M059J (cell line): ENCODE measurements at places on chromosomes 12 and 14. TPM values are rescaled to one million over a fixed set of nuclear protein-coding genes. Genes with fewer than 3 reads are reported as not detected.

- no peak for DNase-seq
Observed at GRCh38 chr14:99507860-99508640, 26.8 kb downstream of the CCNK start.

The B4GALNT1 gene
- total RNA-seq, result 21.6 and 43.3 TPM in 2 replicates

DNA sequence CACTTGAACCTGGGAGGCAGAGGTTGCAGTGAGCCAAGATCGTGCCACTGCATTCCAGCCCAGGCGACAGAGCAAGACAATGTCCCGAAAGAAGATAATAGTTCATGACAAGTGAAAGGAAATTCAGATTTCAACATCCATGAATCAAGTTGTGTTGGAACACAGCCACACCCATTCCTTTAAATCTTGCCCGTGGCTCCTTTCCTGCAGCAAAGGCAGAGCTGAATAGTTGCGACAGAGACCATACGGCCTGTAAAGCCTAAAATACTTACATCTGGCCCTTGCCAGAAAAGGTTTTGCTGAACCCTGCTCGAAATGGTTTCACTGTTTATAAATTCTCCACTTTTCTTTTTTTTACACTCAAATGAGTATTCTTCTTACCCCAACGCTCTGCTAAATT, 17.7 kb upstream of the ITPK1 start:
- peak; percentile 41 for DNase-seq

DNA sequence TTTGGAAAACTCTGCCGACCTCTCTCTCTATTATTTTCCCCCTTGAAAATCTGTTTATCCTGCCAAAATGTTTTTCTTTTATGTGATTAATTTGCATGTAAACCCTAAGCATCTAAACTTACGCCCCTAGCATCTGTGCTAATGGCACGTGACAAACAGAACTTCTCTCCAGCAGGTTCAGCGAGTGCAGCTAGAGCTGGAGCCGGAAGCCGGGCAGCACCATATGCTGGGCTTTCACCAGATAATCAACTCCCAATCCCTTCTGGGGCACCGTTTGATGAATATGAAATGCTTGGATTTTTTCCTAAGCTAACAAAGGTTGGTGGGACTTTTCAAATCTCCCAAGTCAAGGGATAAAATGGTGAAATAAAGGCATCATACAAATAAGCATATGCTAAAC, 667.5 kb upstream of the TMEM132C start:
- no peak for DNase-seq

DNA sequence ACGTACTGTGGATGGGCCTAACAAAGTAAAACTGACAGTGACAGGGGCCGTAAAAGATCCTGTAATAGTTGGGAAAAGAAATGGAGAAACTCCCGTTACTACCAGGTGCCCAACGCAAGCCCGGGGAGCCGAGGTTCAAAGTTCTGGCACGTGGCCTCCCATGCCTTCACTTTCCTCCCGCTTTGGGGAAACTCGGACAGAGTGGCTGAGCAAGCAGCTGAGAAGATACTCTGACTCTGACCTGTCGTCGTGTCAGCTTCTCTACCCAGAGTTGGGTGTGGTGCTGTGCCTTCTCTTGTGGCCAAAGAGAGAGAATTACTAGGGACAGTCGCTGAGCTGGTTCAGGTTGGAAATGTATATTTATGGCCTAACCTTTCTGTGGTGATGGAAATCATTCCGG, 1.7 kb downstream of the B4GALNT3 start:
- no peak for DNase-seq

DNA sequence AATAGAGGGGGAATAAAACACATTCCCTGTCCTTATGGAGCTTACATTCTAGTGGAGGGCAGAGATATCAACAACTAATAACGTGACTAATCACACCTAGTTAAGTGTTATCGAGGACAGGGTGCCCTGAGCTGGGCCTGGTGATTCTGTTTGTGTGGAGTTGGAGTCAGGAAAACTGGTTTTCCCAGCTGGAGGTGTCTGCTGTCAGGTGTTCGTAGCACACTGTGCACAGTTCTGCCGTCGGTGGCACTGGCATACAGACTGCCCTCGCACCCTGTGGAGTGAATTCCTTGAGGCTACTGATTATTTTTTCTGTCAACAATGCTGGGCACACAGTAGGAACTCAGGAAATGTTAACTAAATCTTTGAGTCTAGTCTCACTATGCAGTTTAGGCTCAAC, 900 bp upstream of the MTERF2 start:
- no peak for DNase-seq

The PTPRB gene
- total RNA-seq, result 1.6 and 3.4 TPM in 2 replicates

GRCh38 chr12:122503147-122503751, 2.5 kb upstream of the ZCCHC8 start:
- peak; percentile 10 for DNase-seq

The PRH2 gene
- not detected in 2 replicates for total RNA-seq

The PRH1 gene
- total RNA-seq, result 3.6 and 14.5 TPM in 2 replicates

DNA sequence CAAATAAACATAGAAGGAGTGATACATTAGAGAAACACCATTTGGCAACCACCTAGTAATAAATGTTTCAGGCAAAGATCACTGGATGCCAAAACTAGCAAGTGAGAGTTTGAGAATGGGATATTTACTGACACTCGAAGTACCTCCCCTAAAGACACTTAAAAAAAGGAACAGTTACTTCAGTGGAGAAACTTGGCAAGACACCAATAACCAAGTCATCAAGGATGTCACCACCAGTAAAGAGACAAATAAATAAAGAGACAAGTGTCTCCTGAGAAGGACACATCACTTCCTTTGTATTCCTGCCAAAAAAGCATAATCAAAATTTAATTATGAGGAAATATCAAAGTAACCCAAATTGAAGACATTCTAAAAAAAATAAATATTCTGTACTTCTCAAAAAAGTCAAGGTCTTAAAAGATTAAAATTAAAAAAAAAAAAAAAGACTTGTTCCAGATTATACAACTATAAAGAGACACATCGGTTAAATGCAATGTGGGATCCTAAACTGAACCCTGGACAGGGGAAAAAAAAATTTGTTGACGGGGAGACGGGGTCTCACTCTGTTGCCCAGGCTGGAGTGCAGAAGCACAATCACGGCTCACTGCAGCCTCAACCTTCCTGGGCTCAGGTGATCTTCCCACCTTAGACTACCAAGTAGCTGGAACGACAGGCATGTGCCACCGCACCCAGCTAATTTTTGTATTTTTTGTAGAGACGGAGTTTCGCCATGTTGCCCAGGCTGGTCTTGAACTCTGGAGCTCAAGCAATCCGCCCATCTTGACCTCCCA, 26.4 kb downstream of the TM7SF3 start:
- peak; percentile 65 for DNase-seq

The KCNK10 gene
- not detected in 2 replicates for total RNA-seq

DNA sequence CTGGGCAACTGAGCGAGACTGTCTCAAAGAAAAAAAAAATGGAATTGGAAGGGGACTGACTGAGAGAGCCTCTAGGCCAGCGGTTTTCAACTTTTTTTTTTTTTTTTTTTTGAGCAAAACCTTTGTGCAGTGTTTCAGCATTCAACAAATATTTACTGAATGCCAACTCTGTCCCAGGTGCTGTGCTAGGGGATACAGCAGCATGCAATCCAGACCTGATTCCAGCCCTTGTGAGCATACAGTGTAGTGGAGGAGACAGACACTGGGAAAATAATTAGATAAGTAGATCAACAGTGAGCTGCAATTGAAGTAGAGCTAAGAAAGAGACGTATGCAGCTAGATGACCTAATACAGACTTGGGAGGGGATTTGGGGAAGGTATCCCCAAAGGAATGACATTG, 23.8 kb upstream of the LTBP2 start:
- DNase-seq, result no peak

GRCh38 chr12:64713376-64713775, 45.8 kb downstream of the GNS start:
- no peak for DNase-seq

DNA sequence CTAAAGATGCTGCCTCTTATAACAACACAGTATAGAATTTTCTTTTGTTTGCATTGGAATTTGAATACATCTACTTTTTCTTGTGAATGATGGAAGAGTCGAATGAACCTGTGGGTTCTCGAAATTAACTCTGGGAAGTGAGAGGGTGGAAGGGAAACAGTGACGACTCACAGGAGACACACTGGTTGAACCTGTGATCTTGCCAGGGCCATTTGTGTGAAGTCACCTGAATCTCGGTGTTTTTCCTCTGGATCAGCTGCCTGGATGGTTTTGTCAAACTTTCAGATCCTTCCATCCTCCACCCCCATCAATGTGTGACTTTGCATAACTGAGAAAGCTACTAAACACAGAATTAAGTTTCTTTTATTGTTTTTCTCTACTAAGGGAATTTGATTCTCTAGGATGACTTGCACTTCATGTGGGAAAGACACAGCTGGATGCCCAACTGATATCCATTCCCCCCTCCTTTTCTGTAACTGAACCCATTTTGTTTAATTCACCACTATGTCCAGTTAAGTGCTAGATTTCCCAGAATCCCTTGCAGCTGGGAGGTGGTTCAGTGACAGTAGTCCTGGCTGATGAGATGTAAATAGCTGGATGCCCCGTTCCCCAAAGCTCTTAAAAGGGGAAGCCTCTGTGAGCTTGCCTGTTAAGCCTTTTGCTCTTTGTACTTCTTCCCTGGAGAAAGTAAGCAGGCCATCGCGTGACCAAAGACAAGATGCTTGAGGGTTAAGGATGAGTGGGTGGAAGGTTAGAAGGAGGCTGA, 6.3 kb downstream of the PPFIBP1 start:
- DNase-seq, result no peak

GRCh38 chr12:103969391-103969790, 3.7 kb downstream of the TDG start:
- DNase-seq, result peak; percentile 63

- no peak for DNase-seq
Observed at GRCh38 chr12:117147639-117148038, 42.6 kb downstream of the FBXO21 start.

DNA sequence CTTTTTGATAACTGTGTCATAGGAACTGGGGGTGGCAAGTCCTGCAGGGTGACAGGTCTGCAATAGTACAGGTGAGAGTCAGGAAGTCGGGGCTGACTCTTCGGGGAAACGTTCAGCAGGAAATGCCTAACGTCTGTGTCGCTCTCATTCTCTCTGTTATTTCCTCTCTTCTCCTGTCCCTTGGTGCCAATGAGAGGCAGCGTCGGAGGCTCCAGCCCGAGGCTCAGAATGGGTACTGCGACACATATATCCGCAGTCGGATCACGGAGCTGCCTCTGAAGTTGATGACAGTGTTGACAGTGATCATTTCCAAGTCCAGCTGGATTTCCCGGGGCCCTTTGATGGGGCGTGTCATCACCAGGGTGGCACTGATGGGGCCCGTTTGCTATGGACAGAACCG, 2.7 kb upstream of the TC2N start:
- peak; percentile 7 for DNase-seq

DNA sequence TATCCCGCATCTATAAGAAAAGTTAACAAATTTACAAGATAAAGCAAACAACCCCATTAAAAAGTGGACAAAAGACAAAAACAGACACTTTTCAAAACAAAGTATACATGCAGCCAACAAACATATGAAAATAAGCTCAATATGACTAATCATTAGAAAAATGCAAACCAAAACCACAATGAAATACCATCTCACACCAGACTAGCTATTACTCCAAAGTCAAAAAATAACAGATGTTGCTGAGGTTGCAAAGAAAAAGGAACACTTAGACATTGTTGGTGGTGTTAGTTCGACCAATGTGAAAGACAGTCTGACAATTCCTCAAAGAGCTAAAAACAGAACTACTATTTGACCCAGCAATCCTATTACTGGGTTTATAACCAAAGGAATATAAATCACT, 968.6 kb upstream of the USP15 start:
- DNase-seq, result peak; percentile 0

- DNase-seq, result no peak
Observed at GRCh38 chr12:41653386-41654326, 465.5 kb downstream of the PDZRN4 start.

DNA sequence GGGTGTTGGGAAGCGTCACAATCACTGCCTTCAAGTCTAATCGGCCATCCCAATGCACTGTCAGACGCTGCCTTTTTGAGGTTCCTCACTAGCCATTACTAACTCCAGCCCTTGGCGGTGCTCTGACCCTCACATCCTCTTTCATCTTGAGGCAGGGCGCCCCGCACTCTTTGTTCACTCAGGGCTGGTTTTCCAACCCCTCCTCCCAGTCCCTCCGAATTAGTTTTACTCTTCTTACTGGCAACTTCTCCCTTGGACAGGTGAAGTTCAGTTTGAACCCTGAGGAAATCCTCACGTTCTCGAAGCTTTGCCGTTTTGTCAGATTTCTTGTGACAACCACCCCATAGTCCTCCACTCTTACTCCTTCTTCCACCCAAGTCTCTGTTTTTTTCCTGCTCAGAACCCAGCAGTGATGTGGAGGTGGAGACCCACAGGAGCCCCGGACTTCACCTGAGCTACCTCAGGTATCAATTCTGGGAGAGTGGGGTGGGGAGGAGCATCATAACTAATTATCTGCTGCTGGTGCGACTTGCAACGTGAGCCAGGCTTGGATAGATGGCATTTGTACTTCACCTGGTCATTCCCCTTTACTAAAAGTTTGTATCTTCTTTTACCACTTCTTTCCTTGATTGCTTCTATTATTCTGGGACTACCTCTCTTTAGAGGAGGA, 757 bp downstream of the ZC3H10 start:
- no peak for DNase-seq

- peak; percentile 98 for DNase-seq
Observed at GRCh38 chr12:76611533-76611932, 52.0 kb upstream of the OSBPL8 start.

- DNase-seq, result no peak
Observed at GRCh38 chr14:95085321-95085720, 72.0 kb downstream of the DICER1 start.

The KRT71 gene
- not detected in 2 replicates for total RNA-seq

The AKAP5 gene
- 3.9 and 4.9 TPM in 2 replicates for total RNA-seq

The TPH2 gene
- total RNA-seq, result not detected in 2 replicates

- DNase-seq, result no peak
Observed at GRCh38 chr12:119672194-119672593, 4.3 kb downstream of the PRKAB1 start.

The WNT5B gene
- total RNA-seq, result 25.5 and 43.5 TPM in 2 replicates

The NPFF gene
- not detected in 2 replicates for total RNA-seq

DNA sequence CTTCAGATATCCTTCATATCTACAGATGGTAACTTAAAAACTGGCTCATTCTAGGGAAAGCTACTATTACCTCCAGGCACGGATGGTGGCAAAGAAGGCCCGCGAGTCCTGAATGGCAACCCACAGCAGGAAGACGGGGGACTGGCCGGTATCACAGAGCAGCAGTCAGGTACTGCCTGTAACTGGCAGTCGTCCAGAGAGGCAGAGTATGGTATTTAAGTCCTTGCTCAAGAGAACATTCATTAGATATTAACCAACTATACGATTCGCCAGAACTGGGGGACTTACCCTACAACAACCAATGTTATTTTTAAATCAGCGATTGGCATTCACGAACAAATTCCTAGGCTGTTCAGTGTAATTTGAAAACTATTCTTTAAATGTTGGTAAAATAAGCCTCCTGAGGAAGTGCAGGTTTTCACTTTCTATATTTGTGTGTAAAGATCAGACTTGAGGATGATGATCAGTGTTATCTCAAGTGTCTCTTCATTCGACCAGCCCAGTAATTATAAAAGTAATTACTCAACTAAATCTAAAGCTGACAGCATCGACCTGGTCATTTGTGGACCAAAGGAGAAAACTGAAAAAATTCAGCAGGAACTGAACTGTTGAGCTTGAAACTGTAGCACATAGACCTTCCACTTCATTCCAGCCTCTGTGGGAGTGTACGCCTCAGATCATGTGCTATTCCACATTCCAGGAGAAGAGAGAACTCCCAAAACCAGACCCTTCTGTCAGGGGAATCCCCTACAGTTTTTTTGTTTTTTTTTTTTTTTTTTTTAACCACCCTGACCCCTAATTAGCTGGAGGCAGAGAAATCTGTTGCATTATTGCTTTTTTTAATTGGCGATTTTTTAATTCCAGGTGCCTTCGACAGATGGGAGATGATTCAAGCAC, 75.6 kb downstream of the ESR2 start:
- DNase-seq, result no peak

The KRT75 gene
- 0.02 TPM in 1 of 2 replicates, not detected in the other for total RNA-seq

GRCh38 chr12:6326316-6327228, 15.3 kb downstream of the TNFRSF1A start:
- peak; percentile 57 for DNase-seq
